T-cell (primary cell): ENCODE measurements at places on chromosomes 7 and 10. TPM values are rescaled to one million over a fixed set of nuclear protein-coding genes. Genes with fewer than 3 reads are reported as not detected.

- H3K27ac ChIP-seq = peak overlapping the region; percentile 96
- peaks cover 2% of the 10 kb centered on the region for H3K36me3 ChIP-seq
- H3K27me3 ChIP-seq = no peaks in the 10 kb centered on the region
- DNase-seq = no peak
- no peak overlapping the region for H3K4me3 ChIP-seq
- H3K4me1 ChIP-seq = peaks cover 90% of the 10 kb centered on the region
Measured at GRCh38 chr7:50348469-50349162, 44.1 kb downstream of the IKZF1 start.

LFNG gene
- total RNA-seq = 119 TPM

- H3K36me3 ChIP-seq = no peaks in the 10 kb centered on the region
- H3K27me3 ChIP-seq = no peaks in the 10 kb centered on the region
- no peak overlapping the region for H3K4me3 ChIP-seq
- H3K27ac ChIP-seq = no peak overlapping the region
- DNase-seq = no peak
Measured at GRCh38 chr10:30763918-30764317, 134.4 kb upstream of the LYZL2 start.

CPA2 gene
- 1.7 TPM for total RNA-seq

MRPS33 gene
- 38.6 TPM for total RNA-seq

ADCYAP1R1 gene
- total RNA-seq = not detected

DNA sequence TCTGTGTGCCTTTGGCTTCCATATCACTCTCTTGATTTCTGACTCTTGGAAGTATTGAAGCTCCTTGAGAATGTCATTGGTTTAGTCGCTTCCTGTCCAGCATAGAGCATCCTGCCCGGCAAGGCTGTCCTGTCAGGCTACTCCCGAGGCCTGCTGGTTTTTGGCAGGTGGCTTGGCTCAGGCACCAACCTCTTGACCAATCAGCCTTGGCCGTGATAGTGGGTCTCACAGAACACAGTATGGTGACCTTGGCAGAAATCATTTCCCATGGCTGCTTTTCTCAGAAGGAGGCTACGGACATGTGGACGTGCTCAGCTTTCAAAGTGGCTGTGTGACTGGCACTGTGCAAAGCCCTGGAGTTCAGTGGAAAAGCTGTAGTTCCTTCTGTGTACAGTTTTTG, 516.9 kb downstream of the REEP3 start:
- H3K27ac ChIP-seq = no peak overlapping the region
- DNase-seq = no peak
- no peaks in the 10 kb centered on the region for H3K27me3 ChIP-seq
- H3K4me3 ChIP-seq = no peak overlapping the region
- H3K36me3 ChIP-seq = no peaks in the 10 kb centered on the region

GRCh38 chr10:51201947-51202346, 127.7 kb downstream of the PRKG1 start:
- no peak overlapping the region for H3K27ac ChIP-seq
- H3K4me1 ChIP-seq = no peaks in the 10 kb centered on the region
- H3K27me3 ChIP-seq = no peaks in the 10 kb centered on the region
- no peaks in the 10 kb centered on the region for H3K36me3 ChIP-seq

MDFIC gene
- 79.7 TPM for total RNA-seq
